ENCODE measurements at places on chromosomes 4 and X. TPM values are rescaled to one million over a fixed set of nuclear protein-coding genes. Genes with fewer than 3 reads are reported as not detected.

DNA sequence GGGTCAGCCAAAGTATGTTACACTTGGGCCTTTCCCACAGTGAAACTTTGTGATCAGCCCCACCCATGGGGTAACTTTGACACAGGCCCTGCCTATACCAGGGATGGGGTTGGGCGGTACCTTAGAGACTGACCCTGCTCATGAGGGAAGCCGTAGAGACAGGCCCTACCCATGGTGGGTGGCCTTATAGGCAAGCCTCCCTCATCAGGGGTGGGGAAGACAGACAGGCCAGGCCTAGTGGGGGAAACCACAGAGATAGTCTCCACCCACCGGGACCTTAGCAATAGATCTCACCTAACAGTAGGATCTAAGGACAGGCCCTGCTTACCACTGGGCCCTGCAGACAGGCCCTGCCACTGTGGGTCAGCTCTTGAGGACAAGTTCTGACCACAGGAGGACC is 6.8 kb downstream of the PLP2 start:
- DNase-seq = no peak

GRCh38 chr4:25672756-25673155 is 17.1 kb downstream of the SLC34A2 start:
- no peak for DNase-seq

- no peak for DNase-seq
Measured at GRCh38 chr4:101953949-101954348, 163.4 kb downstream of the BANK1 start.

DNA sequence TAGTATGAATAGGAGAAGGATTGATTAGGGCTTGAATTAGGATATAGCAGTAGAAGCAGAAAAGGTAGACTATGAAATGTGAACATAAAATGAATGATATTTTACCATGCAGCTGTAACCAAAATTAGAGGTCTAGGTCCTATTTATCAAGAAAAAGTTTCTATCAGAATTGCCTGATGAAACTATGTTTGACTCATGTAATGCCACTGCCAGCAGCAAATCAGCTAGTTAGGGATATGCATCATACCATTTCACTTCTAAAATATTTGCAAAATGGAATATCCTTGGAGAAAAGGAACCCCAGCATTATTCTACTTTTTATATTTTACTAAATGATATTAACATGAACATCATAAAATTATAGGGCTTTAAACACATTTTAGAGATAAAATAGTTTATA is 188.4 kb downstream of the WDFY3 start:
- no peak for DNase-seq

The RENBP gene
- 18.2 TPM for total RNA-seq

- no peak for DNase-seq
Measured at GRCh38 chr4:173434231-173434630, 35.3 kb upstream of the SCRG1 start.

- no peak for DNase-seq
Measured at GRCh38 chr4:166121897-166122296, 248.9 kb downstream of the TLL1 start.

- DNase-seq = no peak
Measured at GRCh38 chr4:149294601-149295000, 521.0 kb downstream of the IQCM start.
